ENCODE measurements at places on chromosomes 3 and 15. TPM values are rescaled to one million over a fixed set of nuclear protein-coding genes. Genes with fewer than 3 reads are reported as not detected.

- peak; percentile 43 for DNase-seq
These were observed 750.6 kb downstream of the AGBL1 start for GRCh38 chr15:86830304-86830703.

GRCh38 chr3:8317661-8318649 lies 183.7 kb upstream of the LMCD1 start:
- peak; percentile 10 for DNase-seq

DNA sequence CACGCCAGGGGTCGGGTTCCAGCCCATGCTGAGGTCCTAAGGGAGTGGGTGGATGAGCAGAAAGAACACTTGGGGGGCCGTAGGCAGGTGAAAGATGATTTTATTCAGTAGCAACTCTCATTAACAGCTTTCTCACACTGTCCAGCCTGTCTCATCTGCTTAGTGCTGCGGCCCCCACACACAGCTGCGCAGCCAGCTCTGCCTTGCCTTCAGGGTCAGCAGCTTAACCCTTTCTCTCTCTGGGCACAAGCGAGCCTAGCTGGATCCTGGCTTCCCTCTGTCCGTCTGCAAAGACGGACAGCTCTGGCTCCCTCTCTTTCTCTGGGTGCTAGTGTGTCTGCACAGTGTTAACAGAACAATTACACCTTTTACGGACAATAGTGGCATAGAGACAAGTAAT lies 21.3 kb downstream of the NPAP1 start:
- DNase-seq: no peak

- DNase-seq: no peak
These were observed 65.6 kb downstream of the SUMF1 start for GRCh38 chr3:4401441-4401840.

GRCh38 chr3:23399221-23399620 lies 196.1 kb downstream of the UBE2E2 start:
- DNase-seq: no peak

DNA sequence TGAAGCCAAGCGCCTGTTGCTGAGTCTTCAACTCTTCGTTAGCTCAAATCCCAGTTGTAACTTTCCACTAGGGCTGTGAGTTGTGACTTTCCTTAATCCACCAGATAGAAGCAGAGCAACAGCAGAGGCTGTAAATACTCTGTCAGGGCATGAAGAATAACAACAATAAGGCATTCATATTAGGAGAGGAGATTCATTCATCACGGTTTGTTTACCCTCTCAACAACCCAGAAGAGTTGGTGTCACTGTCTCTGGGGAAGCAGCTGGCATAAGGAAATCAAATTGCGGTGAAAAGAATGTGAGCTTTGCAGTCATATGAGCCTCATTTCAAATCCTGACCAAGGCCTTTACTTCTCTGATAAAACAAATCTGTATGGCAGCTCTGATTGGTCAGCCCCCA lies 184.8 kb downstream of the SHQ1 start:
- peak; percentile 79 for DNase-seq

GRCh38 chr3:135623558-135623957 lies 342.0 kb upstream of the PPP2R3A start:
- no peak for DNase-seq

GRCh38 chr15:83904107-83905040 lies 250.5 kb downstream of the ADAMTSL3 start:
- DNase-seq: peak; percentile 73

GRCh38 chr15:80208758-80209734 lies 43.0 kb downstream of the CTXND1 start:
- no peak for DNase-seq

- no peak for DNase-seq
These were observed 4.0 kb downstream of the FMN1 start for GRCh38 chr15:33190539-33190938.

DNA sequence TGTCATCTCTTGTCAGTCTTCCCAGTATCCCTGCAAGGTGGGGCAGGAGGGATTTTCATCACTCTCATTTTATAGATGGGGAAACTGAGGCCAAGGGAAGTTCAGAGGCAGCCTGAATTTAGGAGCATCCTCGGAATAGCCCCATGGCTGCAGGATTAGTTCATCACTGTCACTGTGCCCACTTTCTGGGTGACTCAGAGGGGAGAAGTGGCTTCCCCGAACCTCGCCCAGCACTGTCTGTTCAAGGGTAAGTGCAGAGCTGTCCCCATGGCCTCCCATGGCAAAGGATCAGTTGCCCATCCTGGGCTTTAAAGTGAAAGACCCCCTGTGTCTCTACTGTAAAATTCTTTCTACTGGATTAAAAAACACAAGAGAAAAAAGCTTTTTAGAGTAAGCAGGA lies 60.0 kb upstream of the SEC13 start:
- DNase-seq: no peak

GRCh38 chr3:14200841-14201240 lies 22.2 kb downstream of the LSM3 start:
- DNase-seq: no peak

GRCh38 chr3:187748050-187748481 lies 2.8 kb upstream of the BCL6 start:
- peak; percentile 79 for DNase-seq

DNA sequence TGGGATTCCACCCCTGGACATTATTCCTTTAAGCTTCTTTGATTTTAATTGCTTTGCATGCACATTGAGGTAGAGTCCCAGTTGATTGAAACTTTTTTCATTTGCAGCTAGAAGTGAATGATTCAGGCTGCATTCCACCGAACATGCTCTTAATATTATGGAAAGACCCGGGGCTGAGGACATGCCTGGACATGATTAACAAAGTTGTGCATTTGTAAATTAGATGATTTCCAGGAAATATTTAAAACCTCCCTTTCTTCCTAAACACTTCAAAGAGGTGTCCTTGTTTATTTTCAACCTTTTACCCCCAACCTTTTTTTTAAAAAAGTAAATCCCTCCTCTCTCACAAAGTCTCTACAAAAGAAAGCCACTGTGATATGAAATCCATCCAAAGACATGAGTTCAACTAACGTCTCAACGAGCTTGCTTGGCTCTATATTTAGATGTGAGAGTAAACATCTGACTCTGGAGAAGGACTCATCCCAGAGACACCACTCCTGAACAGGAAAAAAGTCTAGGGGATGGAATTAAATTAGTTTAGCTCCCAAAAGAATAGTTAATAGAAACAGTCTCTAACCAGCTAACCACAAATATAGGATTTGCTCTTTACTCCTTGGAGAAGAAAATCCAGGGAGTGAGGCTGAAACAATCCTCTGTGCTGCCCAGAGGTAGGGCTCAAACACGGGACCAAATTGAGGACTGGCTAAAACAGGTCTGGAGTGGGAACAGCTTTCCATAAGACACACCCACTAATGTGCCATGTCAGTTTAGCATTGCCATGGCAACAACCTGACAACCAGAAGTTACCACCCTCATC lies 83.1 kb downstream of the XXYLT1 start:
- no peak for DNase-seq

DNA sequence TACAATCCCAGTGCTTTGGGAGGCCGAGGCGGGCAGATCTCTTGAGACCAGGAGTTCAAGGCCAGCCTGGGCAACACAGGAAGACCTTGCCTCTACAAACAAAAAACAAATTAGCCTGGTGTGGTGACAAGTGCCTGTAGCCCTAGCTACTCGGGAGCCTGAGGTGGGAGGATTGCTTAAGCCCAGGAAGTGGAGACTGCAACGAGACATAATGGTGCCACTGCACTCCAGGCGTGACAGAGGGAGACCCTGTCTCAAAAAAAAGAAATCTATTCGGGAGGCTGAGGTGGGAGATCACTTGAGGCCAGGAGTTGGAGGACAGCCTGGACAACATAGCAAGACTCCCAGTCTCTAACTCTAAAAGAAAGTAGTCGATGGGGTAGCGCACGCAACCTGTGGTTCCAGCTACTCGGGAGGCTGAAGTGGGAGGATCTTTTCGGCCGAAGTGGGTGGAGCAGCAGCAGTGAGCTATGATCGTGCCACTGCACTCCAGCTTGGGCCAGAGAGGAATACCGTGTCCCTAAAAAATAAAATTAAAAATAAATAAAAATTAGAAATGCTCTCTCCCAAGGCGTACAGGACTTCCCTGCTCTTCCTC lies 775 bp downstream of the C3orf33 start:
- DNase-seq: peak; percentile 55

- DNase-seq: peak; percentile 52
These were observed 320.9 kb upstream of the RASGRP1 start for GRCh38 chr15:38885471-38885952.

- no peak for DNase-seq
These were observed 171.0 kb upstream of the MBNL1 start for GRCh38 chr3:152097770-152098169.

DNA sequence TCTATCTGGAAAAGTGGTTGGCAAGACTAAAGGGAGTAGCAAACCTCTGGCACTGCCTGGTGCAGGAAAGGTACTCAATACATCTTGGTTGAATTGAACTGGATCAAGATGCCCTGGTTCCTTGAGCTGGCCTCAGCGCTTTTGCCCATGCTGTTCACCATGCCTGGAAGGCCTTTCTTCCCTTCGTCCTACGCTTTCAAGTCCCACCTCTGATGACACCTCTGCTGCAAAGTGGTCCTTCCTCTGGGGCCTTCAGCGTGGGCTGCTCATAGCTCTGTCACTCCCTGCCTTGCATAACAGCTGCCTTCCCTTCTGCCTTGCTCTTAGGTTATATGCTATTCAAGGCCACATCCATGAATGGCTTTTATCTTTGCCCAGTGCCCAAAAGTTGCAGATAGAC lies 23.0 kb downstream of the ITGA11 start:
- no peak for DNase-seq

DNA sequence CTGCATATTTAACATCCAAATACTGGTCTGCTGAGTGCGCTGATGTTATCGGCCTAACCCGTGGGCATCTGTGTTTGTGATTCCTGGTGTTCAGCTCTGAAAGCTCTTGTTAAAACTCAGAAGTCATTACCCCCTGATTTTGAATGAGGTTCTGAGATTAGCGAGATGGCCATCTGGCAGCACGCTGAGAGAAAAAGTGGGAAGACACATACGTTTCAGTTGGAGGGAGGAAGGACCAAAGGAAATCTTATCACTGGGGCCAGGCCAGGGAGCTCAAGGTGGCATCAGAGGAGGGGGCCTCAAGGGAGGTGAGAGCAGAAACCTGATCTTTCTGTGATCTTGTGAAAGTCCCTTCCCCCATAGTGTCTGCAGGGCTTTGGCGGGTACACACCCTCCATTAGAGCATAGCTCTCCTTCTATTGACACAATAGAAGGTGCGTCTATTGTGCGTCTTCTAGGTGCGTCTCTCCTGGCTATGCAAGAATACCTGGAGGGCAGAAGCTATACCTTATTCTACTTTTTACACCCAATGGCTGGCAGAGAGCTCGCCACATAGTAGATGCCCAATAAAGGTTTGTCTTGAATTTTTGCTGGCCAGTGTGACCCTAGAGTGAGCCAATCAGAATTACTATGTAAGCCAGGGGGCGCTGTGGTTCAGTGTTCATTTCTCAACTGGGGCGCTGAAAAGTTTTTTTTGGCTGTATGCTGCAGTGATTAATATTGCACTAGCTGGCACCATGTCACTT lies 182.4 kb downstream of the SHQ1 start:
- peak; percentile 50 for DNase-seq

GRCh38 chr3:111338059-111338698 lies 203.8 kb upstream of the CD96 start:
- DNase-seq: peak; percentile 78

DNA sequence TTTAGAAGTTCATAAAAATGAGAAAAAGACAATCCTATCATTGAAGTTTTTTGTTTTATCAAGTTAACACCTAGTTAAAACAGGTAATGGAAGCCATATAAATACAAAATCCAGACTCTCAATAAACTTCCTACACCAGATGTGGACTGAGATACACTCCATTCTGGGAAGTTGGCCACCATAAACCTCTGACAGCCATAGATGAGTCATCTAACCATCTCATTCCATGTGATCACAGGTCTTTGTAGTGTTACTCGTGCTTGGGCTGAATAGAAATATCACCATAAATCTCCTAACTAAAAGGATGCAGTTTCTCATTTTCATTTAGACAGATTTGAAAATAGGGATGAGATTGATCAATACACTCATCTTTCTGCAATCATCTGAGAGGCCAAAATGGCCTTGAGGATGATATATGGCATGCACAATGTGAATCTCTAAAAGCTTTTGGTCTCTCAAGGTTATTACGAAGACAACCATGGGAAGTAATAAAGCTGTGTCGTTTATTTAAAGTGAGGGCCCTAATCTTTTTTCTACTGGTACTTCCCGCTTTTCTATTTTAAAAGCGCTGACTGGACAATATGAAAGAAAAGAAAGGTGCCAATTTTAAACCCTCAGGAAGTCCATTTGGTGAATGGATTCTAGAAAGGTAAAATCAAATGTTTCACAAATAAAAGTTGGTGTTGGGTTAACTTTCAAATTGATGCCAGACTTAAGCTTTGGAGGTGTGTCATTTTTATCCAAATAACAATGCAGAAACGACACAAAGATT lies 155.5 kb downstream of the POLR2M start:
- DNase-seq: peak; percentile 87

DNA sequence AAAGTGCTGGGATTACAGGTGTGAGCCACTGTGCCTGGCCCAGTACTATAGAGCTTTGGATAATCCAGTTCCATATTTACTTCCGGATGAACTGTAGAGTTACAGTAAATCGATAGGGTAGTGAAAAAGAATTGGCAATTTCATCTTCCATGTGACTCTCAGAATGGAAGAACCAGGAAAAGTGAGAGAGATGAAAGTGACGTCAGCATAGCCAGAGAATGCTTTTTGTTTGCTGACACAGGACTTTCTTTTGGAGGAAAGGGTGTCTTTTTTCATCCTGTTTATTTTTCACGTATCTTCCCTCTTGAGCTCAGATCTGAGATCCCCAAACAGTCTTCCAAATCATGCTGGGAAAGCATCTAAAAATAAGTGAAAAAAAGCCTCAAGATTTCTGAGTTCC lies 91.2 kb upstream of the KCNAB1 start:
- DNase-seq: no peak

ALPK3 gene
- 0.12 TPM for total RNA-seq

GPR149 gene
- not detected for total RNA-seq

CATSPER2 gene
- total RNA-seq: 0.60 TPM

GABRB3 gene
- not detected for total RNA-seq

AGBL1 gene
- total RNA-seq: not detected

RPUSD3 gene
- total RNA-seq: 47.5 TPM

HRG gene
- not detected for total RNA-seq

SLC22A13 gene
- 0.29 TPM for total RNA-seq

WDR76 gene
- 58.3 TPM for total RNA-seq

TMIE gene
- 0.10 TPM for total RNA-seq

CNTN4 gene
- total RNA-seq: not detected

DOCK3 gene
- 0.12 TPM for total RNA-seq

CCDC80 gene
- total RNA-seq: 29.1 TPM

MME gene
- 77.4 TPM for total RNA-seq

CASR gene
- not detected for total RNA-seq

MKRN2OS gene
- not detected for total RNA-seq

Data from RPMI7951 (cell line).